Activated T-cell treated with anti-CD3 and anti-CD28 coated beads, Interleukin-2, amount 50 U/mL, for 72 hours (primary cell): ENCODE measurements at places on chromosomes 3 and 15.

DNA sequence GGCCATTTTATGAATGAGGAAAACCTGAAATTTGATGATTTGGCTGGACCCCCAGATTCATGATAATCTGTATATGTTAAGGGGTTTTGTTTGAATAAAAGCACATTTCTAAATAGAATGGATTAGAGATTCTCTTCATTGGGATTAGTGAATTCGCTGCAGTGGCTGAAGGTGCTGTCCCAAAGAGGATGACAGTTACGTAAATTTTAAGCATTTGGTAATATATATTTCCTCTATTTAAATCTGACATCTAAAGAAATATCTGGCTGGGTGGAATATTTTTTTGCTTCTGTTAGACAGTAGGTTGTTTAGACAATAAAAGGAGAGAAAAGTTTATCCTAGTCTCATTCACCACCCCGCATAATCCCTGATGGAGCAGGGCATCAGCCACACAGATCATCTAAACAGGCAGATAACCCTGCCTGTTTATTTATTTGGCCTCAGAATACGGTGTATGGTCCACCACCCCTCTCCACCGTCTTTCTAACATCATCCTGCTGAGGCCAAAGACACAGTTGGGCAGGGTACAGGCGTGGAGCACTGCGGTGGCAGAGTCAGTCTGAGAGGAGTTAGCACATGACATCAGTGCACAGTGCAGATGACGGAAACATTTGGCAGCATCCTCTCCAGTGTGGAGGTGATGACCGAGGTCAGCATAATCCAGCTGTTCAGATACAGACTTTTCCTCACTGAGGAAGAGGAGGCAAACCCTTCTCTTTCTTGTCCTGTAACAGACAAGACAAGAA is 20.4 kb upstream of the NFKBIZ start:
- peaks cover 88% of the 10 kb centered on the region for H3K4me1 ChIP-seq
- peaks cover 25% of the 10 kb centered on the region for H3K36me3 ChIP-seq
- peak overlapping the region; percentile 97 for H3K27ac ChIP-seq

DNA sequence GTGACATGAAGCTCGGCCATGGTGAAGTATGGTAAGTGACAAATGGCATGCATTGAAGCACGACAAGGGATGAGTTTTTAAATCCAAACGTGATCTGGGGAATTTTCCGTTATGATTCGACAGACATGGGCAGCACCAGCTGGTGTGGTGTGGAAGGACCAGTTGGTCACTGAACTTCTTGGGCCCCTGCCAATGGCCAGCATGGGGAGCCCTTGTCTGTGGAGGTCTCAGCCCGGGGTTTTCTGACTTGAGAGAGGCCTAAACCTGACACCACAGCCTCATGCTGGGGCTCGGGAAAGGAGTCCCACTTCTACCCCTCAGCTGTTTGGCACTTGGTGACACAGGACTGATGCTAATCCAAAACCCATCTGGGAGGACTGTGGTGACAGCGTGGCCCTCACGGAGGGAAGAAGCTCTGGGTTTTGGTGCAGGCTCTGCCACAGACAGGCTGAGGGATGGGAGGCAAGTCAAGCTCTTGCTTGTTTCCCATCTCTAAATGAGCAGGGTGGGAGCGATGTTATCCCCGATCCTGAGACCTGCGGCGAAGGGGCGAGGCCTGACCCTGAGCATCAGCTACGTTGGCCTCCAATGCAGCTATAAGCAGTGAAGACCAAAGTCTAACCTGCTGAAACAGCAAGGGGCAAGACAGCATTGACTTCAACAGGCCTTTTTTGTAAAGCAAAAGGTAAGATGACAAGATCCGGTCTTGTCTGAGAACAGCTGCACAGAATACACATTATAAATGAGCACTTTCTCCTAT is 69.5 kb downstream of the ATP1B3 start:
- peaks cover 12% of the 10 kb centered on the region for H3K4me1 ChIP-seq
- DNase-seq = no peak
- no peaks in the 10 kb centered on the region for H3K27me3 ChIP-seq
- H3K4me3 ChIP-seq = no peak overlapping the region
- no peaks in the 10 kb centered on the region for H3K36me3 ChIP-seq

DNA sequence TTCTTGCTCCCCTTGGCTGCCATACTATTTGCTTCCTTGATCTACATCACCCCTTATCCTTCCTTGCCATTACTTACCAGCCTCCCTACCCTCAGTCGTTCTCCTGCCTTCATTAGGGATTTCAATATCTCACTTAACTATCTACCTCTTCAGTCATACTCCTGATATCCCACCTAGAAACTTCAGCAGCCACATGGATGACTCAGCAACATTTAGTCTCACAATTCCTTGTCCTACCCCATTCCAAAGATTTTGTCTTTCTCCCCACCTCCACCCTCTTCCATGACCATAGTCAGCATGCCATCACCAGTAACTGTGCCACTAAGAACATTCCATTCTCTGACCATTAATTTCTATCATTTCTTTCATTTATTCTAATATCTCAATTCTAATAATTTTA is 18.4 kb downstream of the UPK1B start:
- DNase-seq = no peak
- H3K4me3 ChIP-seq = no peak overlapping the region
- no peaks in the 10 kb centered on the region for H3K4me1 ChIP-seq
- H3K27me3 ChIP-seq = no peaks in the 10 kb centered on the region
- no peak overlapping the region for H3K27ac ChIP-seq

DNA sequence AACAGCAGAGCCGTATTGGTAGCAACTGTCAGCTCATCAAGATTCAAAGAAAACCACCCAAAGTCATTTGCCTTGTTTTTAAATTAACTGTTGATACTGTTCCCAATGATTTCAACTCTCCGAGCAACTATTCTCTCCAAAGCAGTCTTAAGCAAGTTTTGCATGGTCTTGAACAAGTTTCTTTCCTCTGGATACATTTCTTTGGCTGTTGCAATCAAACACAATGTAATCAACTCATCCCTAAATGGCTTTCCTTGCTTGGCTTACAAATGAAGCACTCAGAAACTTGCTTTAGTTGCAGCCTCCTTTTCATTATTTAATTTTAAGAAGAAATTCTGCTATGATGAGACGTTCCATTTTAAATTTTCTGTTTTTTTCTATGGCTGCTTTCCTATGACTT is 15.5 kb upstream of the MUC13 start:
- H3K36me3 ChIP-seq = no peaks in the 10 kb centered on the region
- no peak overlapping the region for H3K4me3 ChIP-seq
- no peak for DNase-seq

GRCh38 chr3:154971341-154971740 is 108.8 kb upstream of the MME start:
- no peak overlapping the region for H3K27ac ChIP-seq
- no peaks in the 10 kb centered on the region for H3K27me3 ChIP-seq
- no peak for DNase-seq
- H3K36me3 ChIP-seq = no peaks in the 10 kb centered on the region
- no peak overlapping the region for H3K4me3 ChIP-seq

GRCh38 chr3:58560771-58561311 is 16.4 kb downstream of the FAM107A start:
- no peak for DNase-seq
- H3K27ac ChIP-seq = no peak overlapping the region
- H3K27me3 ChIP-seq = peaks cover under 1% of the 10 kb centered on the region

DNA sequence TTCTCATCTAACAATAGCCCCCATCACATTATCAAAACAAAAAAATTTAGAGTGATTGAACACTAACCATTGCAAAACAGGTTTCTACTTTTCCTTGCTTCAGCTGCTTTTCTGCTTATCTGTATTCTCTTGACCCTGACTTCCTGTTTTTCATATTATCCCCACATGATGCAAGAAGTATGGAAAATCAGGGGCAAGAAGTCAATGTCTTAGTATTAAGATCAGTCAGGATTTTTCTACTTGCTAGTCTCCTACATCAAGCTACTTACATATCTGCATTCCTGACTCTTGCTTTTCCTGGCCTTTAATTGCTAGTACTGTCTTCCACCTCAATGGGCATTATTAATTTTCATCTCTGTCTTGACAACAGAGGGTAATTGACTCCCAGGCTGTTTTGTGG is 300.2 kb downstream of the OTOL1 start:
- H3K4me3 ChIP-seq = no peak overlapping the region
- no peaks in the 10 kb centered on the region for H3K27me3 ChIP-seq
- H3K27ac ChIP-seq = no peak overlapping the region
- no peaks in the 10 kb centered on the region for H3K36me3 ChIP-seq
- DNase-seq = no peak

- H3K36me3 ChIP-seq = no peaks in the 10 kb centered on the region
- no peak overlapping the region for H3K27ac ChIP-seq
- no peak for DNase-seq
- H3K4me3 ChIP-seq = no peak overlapping the region
These were observed 142.9 kb upstream of the BFSP2 start for GRCh38 chr3:133256787-133257483.

DNA sequence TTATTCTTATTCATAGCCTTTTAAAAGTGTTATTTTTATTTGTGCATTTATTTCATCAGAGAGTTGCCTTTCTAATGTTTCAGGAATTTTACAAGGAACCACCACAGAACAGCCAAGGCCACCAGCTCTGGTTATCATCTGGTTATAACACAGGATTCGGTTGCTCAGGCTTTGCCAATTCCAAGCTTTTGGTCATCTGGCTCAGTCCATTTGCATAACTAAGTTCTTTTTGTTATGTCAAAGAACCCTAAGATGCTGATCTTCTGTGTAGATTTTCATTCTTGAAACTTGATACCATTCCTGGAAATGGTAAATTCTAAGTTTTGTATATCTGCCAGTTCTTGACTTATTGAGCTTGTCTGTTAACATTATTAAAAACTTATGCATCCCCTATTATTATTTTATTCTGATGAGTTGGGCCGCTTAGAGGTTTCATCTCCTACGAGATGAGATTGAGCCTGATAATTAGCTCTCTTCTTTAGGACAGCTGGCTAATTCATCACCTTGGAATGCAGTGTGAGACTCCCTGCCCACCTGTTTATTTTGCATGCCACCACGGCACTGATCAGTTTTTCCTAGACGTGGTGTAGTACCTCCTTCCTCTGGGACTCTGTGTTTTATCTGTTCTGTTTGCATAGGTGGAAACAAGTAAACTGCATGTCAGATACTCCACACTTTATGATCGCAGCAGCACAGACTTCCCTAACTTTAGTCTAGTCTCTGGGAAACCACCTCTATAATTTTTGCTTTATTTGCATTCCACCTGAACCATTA is 264.8 kb downstream of the SLCO3A1 start:
- peaks cover 4% of the 10 kb centered on the region for H3K36me3 ChIP-seq
- H3K4me1 ChIP-seq = peaks cover 6% of the 10 kb centered on the region
- H3K27me3 ChIP-seq = no peaks in the 10 kb centered on the region
- no peak overlapping the region for H3K27ac ChIP-seq

DNA sequence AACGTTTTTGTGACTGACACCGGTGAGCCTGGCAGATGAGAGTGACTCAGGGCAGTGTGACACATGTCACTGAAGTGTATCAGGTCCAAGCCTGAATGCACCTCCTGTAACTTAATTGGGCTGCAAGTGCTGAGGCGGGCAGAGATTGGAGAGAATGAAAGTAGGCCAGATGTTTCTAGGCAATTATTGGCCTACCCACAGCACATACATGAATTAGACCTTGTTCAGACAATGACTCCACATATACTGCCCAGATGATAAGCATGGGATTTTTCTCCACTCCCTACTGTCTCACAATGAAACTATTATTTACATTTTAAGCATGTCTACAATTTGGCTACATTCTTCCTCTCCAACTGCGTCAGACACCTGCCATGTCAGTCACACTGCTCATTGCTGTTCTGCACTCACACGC is 187.3 kb upstream of the ZNF385D start:
- no peak overlapping the region for H3K4me3 ChIP-seq
- no peaks in the 10 kb centered on the region for H3K27me3 ChIP-seq
- H3K36me3 ChIP-seq = no peaks in the 10 kb centered on the region
- no peak overlapping the region for H3K27ac ChIP-seq

DNA sequence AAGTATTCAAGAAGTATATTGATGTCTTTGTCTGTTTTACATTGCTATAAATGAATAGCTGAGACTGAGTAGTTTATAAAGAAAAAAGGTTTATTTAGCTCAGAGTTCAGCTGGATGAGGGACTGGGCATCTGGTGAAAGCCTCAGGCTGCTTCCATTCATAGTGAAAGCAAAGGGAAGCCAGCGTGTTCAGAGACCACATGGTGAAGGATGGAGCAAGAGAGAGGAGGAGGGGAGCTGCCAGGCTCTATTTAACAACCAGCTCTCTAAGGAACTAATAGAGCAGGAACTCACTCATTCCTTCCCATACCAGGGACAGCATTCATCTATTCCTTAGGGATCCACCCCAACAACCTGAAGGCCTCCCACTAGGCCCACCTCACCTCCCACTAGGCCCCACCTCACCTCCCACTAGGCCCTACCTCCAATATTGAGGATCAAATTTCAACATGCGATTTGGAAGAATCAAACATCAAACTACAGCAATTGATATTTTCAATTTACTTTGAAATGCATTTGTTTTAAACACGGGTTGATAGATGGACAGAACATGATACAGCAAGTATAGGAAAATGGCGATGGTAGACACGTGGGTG is 167.5 kb upstream of the HES1 start:
- no peak overlapping the region for H3K4me3 ChIP-seq
- DNase-seq = no peak
- H3K27ac ChIP-seq = no peak overlapping the region
- H3K4me1 ChIP-seq = peaks cover 51% of the 10 kb centered on the region

- H3K36me3 ChIP-seq = peaks cover 18% of the 10 kb centered on the region
- H3K27ac ChIP-seq = no peak overlapping the region
- no peaks in the 10 kb centered on the region for H3K4me1 ChIP-seq
- no peak overlapping the region for H3K4me3 ChIP-seq
- H3K27me3 ChIP-seq = no peaks in the 10 kb centered on the region
These were observed 11.4 kb downstream of the CEP97 start for GRCh38 chr3:101735833-101736232.

DNA sequence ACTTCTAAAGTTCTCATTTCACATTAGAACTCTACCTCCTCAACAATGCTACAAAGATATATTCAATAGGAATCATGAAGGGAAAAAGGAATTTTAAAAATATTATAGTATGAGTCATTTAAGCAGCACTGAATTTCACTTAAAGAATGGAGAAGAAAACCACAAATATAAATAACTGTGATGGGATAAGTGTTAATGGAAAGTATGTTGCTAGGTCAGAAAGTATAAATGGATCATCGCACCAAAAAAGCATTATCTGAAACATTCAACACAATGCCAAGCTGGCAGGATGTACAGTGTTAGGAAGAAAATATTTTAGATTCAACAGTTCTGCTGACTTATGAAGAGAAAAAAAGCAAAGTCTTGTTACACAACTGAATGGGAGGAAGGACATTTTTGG is 101.4 kb downstream of the TFG start:
- H3K27ac ChIP-seq = no peak overlapping the region
- H3K36me3 ChIP-seq = no peaks in the 10 kb centered on the region
- H3K4me3 ChIP-seq = no peak overlapping the region
- H3K4me1 ChIP-seq = no peaks in the 10 kb centered on the region
- peaks cover 20% of the 10 kb centered on the region for H3K27me3 ChIP-seq
- DNase-seq = no peak

DNA sequence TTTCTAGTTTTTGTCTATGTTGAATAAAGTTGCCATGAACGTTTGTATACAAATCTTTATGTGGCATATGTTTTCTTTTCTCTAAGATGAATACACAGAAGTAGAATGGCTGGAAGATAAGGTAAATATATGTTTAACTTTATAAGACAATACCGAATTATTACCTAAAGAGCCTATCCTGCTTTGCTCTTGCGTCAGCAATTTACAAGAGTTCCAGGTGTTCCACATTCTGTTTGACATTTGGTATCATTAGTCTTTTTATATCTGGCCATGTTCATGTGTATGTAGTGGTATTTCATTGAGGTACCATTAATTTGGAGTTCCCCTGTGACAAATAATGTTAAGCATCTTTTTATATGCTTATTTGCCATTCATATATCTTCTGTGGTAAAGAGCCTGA is 74.1 kb upstream of the TRIM42 start:
- DNase-seq = no peak
- H3K27ac ChIP-seq = no peak overlapping the region
- no peak overlapping the region for H3K4me3 ChIP-seq
- H3K36me3 ChIP-seq = no peaks in the 10 kb centered on the region
